Activated naive CD8-positive, alpha-beta T cell treated with anti-CD3 and anti-CD28 coated beads for 36 hours (primary cell): ENCODE measurements at places on chromosomes 6 and 20. TPM values are rescaled to one million over a fixed set of nuclear protein-coding genes. Genes with fewer than 3 reads are reported as not detected.

GRCh38 chr20:20780127-20780824 is 67.8 kb upstream of the RALGAPA2 start:
- no peak overlapping the region for H3K27ac ChIP-seq
- H3K36me3 ChIP-seq: no peaks in the 10 kb centered on the region
- H3K4me1 ChIP-seq: peaks cover 2% of the 10 kb centered on the region
- H3K4me3 ChIP-seq: no peak overlapping the region

DNA sequence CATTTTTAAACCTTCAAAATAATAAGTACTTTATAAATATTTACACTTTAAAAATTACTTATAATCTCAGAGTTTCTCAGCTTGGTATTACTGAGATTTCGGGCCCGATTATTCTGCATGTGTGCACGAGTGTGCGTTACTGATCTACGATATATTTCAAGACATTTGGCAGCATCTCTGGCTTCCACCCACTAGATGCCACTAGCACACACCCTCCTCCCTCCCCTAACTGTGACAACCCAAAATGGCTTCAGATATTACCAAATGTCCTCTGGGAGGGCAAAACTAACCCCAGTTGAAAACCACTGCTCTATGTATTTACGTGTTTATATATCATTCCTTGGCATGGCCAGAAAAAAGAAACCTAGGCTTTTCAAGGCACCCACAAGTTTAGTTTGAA is 95.9 kb downstream of the FYN start:
- peaks cover 64% of the 10 kb centered on the region for H3K36me3 ChIP-seq
- peaks cover 83% of the 10 kb centered on the region for H3K4me1 ChIP-seq
- peak overlapping the region; percentile 60 for H3K27ac ChIP-seq
- H3K27me3 ChIP-seq: no peaks in the 10 kb centered on the region
- DNase-seq: no peak
- no peak overlapping the region for H3K4me3 ChIP-seq

GRCh38 chr20:3572151-3572550 is 91.0 kb downstream of the GFRA4 start:
- no peak overlapping the region for H3K4me3 ChIP-seq
- peaks cover 3% of the 10 kb centered on the region for H3K4me1 ChIP-seq
- DNase-seq: no peak
- H3K27me3 ChIP-seq: no peaks in the 10 kb centered on the region
- peaks cover 9% of the 10 kb centered on the region for H3K36me3 ChIP-seq
- H3K27ac ChIP-seq: no peak overlapping the region

DNA sequence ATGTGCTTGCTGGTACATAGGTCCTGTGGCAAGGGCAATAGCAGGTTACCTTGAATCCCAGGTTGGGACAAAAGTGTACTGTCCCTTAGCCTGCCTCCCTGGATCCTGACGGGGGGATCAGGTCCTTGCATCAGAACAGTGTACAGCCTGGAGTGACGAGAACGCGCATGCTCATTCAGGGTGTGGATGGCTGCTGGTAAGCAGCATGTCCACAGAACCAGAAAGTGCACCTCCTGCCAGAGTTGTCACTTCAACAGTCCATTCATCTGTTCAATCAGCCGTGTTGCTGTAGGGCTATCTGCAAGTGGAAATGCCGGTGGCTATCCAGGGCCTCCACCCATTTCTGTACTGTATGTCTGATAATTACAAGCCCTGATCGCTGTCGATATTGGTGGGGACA is 236.3 kb upstream of the SOX4 start:
- peaks cover 3% of the 10 kb centered on the region for H3K27me3 ChIP-seq
- no peaks in the 10 kb centered on the region for H3K36me3 ChIP-seq
- H3K4me3 ChIP-seq: no peak overlapping the region
- H3K4me1 ChIP-seq: no peaks in the 10 kb centered on the region
- no peak for DNase-seq

- H3K27me3 ChIP-seq: peaks cover 7% of the 10 kb centered on the region
- DNase-seq: no peak
- no peak overlapping the region for H3K4me3 ChIP-seq
Measured at GRCh38 chr6:44162876-44163625, 4.4 kb downstream of the CAPN11 start.

- peaks cover 38% of the 10 kb centered on the region for H3K27me3 ChIP-seq
- no peaks in the 10 kb centered on the region for H3K36me3 ChIP-seq
- H3K27ac ChIP-seq: no peak overlapping the region
- H3K4me3 ChIP-seq: no peak overlapping the region
- H3K4me1 ChIP-seq: no peaks in the 10 kb centered on the region
Measured at GRCh38 chr6:70394518-70395300, 18.6 kb upstream of the FAM135A start.

- no peak overlapping the region for H3K4me3 ChIP-seq
- peaks cover 1% of the 10 kb centered on the region for H3K36me3 ChIP-seq
- H3K4me1 ChIP-seq: peaks cover 22% of the 10 kb centered on the region
- no peak overlapping the region for H3K27ac ChIP-seq
Measured at GRCh38 chr6:131295081-131295480, 159.8 kb downstream of the AKAP7 start.

DNA sequence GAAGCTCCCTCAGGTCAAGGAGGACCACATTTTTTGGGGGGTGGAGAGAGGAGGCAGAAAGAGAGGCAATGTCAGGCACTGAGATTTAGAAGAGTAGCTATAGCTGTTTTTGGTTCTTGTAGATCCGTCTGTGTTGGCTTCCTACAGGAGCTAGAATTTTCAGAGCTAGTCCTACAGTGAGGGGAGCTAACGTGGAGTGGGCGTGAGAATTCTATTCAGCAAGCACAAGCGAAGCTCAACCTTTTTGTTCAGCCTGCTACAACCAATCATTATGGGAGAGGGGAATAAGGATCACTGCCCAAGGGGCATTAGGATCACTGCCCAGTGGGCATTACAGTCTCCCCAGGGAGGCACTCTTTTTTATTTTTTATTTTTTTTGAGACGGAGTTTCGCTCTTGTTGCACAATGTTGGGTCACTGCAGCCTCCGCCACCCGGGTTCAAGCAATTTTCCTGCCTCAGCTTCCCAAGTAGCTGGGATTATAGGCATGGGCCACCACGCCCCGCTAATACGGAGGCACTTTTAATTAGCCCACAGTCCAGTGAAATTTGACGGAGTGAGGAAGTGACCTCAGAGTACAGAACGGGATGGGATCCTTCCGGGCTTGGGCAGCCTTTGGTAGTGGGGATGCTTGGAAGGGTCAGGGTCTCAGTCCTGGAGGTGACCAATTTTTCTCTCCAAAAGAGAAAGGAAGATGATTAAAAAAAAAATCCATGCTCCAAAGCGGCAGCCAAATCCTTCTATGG is 1.1 kb upstream of the PANK2 start:
- H3K4me3 ChIP-seq: peak overlapping the region; percentile 95
- H3K36me3 ChIP-seq: peaks cover 45% of the 10 kb centered on the region
- H3K27me3 ChIP-seq: no peaks in the 10 kb centered on the region
- peak overlapping the region; percentile 92 for H3K27ac ChIP-seq
- DNase-seq: no peak
- peaks cover 31% of the 10 kb centered on the region for H3K4me1 ChIP-seq

DNA sequence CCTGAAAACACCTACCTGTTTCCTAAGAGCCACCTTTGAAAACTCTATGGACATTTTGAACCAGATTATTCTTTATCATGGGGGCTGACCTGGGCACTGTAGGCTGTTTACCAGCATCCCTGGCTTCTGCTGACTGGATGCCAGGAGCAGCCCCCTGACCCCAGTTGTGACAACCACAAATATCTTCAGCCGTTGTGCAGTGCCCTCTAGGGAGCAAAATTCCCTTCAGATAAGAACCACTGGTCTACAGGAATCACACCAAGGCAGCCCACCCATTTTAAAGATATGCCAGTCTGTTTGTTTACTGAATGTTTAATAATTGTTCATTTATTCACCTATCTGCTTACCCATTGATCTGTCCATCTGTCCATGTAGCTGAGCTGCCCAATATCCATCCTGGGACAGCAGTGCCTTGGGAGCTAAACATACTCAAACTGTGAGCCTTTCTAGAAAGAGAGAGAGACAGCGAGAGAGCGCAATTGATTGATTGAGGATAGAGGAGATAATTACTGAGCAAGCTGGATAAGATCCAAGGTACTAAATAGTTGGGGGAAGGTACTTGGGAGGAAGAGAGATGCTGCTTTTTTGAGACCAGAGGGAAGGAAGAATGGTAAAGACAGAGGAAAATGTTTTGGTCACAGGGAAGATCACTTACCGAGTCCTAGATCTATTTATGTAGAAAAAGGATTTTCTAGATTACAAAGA is 276.8 kb downstream of the NRN1 start:
- H3K4me3 ChIP-seq: no peak overlapping the region
- H3K36me3 ChIP-seq: peaks cover 3% of the 10 kb centered on the region
- peaks cover 1% of the 10 kb centered on the region for H3K4me1 ChIP-seq
- H3K27me3 ChIP-seq: no peaks in the 10 kb centered on the region
- no peak overlapping the region for H3K27ac ChIP-seq

- H3K27me3 ChIP-seq: no peaks in the 10 kb centered on the region
- no peaks in the 10 kb centered on the region for H3K4me1 ChIP-seq
- H3K4me3 ChIP-seq: no peak overlapping the region
- no peak overlapping the region for H3K27ac ChIP-seq
- no peaks in the 10 kb centered on the region for H3K36me3 ChIP-seq
- no peak for DNase-seq
Measured at GRCh38 chr20:64113796-64114355, 6.5 kb upstream of the NPBWR2 start.

DNA sequence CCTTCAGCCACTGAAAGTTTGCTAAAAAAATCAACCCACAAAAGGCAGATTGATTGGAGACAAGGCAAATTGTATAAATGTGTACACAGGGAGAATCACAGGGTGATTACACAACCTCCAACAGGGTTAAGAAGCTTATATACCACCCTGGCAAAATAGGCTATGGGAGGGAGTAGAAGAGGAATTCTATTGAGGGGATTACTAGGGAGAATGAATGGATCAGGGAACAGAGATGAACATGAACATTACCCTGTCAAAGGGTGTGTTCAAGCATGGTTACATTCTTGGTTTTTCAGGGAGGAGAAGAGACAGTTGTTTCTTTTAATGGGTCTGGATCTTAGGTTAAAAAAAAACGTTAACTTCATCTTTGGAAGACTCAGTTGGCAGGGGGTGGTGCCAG is 5.1 kb upstream of the MRS2 start:
- H3K27me3 ChIP-seq: peaks cover 60% of the 10 kb centered on the region
- no peaks in the 10 kb centered on the region for H3K36me3 ChIP-seq
- no peak overlapping the region for H3K4me3 ChIP-seq
- H3K27ac ChIP-seq: no peak overlapping the region
- peaks cover 2% of the 10 kb centered on the region for H3K4me1 ChIP-seq

- no peak overlapping the region for H3K27ac ChIP-seq
- H3K4me3 ChIP-seq: no peak overlapping the region
- peaks cover 20% of the 10 kb centered on the region for H3K36me3 ChIP-seq
- H3K4me1 ChIP-seq: peaks cover 14% of the 10 kb centered on the region
- no peaks in the 10 kb centered on the region for H3K27me3 ChIP-seq
- DNase-seq: no peak
Measured at GRCh38 chr6:155466539-155466938, 10.9 kb upstream of the NOX3 start.

DNA sequence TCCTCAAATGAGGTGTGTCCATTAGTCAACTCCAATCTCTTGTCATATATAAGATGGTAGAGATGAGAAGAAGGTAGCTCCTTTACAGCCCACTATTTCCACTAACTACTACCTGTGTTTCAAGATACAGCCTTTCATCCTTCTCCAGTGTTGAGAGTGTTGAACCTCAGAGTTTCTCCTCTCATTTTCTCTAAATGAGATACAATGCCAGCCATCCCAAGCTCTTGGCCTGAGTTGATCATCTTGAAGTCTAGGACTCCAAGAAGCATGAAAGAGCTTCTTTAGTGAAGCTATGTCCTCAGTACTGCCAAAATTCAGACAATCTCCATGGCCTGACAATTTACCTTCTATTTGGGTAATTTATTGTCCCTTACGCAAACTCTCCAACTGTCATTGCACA is 548 bp upstream of the HLA-DRA start:
- H3K4me1 ChIP-seq: peaks cover 14% of the 10 kb centered on the region
- H3K27me3 ChIP-seq: peaks cover 26% of the 10 kb centered on the region
- H3K27ac ChIP-seq: peak overlapping the region; percentile 52
- H3K4me3 ChIP-seq: no peak overlapping the region
- no peaks in the 10 kb centered on the region for H3K36me3 ChIP-seq
- DNase-seq: no peak

DNA sequence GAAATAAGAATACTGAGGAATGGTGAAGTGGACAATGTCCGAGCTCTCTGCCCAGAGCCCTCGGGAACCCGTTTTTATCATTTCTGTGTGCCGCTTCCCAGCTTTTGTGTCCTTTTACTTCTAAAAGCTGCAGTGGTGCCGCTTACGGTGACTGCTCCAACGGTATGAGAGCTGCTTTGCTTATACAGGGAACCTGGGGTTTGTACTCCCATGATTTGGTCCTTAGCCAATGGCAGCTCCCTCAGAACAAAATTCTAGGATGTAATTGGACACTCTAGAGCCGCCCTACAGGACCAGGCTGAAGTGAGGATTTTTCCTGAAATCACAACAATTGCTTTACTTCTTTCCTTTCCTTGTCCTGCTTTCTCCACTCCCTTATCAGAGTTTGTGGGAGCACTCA is 24.2 kb upstream of the PCSK2 start:
- H3K36me3 ChIP-seq: no peaks in the 10 kb centered on the region
- DNase-seq: no peak
- H3K4me1 ChIP-seq: no peaks in the 10 kb centered on the region
- H3K27me3 ChIP-seq: peaks cover 11% of the 10 kb centered on the region
- H3K4me3 ChIP-seq: no peak overlapping the region
- H3K27ac ChIP-seq: no peak overlapping the region

DNA sequence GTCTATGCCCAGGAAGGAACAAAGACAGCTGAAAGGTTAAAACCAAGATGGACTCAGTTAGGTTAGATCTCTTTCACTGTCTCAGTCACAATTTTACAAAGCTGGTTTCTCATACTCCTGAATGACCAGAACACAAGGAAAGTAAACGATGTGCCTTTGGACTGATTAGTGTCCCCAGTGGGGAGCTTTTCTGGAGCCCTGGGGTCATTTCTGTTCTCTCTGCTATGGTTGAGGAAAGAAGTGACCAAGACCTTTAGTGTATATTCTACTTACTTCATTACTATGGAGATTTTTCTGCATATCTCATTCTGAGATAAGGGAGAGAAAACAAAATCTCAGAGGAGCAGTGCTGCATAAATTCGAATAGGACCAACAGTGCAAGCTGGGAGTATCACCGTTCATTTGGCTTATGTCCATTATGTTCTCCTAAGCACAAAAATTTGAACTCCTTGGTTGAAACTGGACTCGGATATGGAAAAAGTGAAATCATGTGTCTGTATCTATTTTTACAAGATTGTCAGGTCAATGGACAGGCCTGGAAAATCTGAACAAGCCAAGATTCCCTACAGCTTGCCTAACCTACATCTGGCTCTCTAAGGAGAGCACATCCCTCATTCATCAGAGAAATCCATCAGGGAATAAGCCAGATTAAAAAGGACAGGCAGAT is 34.4 kb upstream of the ENPP1 start:
- no peaks in the 10 kb centered on the region for H3K4me1 ChIP-seq
- peaks cover 23% of the 10 kb centered on the region for H3K27me3 ChIP-seq
- no peak for DNase-seq
- H3K27ac ChIP-seq: no peak overlapping the region

GRCh38 chr20:7144464-7144863 is 377.0 kb downstream of the BMP2 start:
- H3K36me3 ChIP-seq: no peaks in the 10 kb centered on the region
- H3K4me1 ChIP-seq: no peaks in the 10 kb centered on the region
- no peak overlapping the region for H3K4me3 ChIP-seq
- H3K27me3 ChIP-seq: no peaks in the 10 kb centered on the region
- DNase-seq: no peak

SIRPD gene
- not detected for total RNA-seq

SLC22A16 gene
- total RNA-seq: not detected

CD2AP gene
- total RNA-seq: 35.7 TPM

NKX2-2 gene
- total RNA-seq: not detected

BAK1 gene
- 32.0 TPM for total RNA-seq

RIMS1 gene
- not detected for total RNA-seq

LGSN gene
- not detected for total RNA-seq
